Activated gamma-delta T cell treated with Interleukin-2 at 50 U/mL for 16 hours (primary cell): ENCODE measurements at places on chromosomes 1 and 21.

DNA sequence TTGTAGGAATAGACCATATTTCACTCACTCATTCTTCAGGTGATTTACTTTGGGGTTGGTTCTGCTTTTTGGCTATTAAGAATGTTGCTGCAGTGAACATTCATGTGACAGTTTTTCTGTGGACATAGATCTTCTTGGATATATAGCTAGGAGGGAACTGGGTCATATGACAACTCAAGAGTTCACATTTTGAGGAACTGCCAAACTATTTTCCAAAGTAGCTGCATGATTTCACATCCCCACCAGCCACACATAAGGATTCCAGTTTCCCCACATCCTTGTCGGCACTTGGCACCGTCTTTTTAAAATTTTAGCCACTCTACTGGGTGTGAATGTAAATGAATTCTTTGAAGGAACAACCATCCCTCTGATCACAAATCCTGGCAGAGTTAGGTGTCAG lies 126.0 kb downstream of the PRDM2 start:
- no peak for DNase-seq

DNA sequence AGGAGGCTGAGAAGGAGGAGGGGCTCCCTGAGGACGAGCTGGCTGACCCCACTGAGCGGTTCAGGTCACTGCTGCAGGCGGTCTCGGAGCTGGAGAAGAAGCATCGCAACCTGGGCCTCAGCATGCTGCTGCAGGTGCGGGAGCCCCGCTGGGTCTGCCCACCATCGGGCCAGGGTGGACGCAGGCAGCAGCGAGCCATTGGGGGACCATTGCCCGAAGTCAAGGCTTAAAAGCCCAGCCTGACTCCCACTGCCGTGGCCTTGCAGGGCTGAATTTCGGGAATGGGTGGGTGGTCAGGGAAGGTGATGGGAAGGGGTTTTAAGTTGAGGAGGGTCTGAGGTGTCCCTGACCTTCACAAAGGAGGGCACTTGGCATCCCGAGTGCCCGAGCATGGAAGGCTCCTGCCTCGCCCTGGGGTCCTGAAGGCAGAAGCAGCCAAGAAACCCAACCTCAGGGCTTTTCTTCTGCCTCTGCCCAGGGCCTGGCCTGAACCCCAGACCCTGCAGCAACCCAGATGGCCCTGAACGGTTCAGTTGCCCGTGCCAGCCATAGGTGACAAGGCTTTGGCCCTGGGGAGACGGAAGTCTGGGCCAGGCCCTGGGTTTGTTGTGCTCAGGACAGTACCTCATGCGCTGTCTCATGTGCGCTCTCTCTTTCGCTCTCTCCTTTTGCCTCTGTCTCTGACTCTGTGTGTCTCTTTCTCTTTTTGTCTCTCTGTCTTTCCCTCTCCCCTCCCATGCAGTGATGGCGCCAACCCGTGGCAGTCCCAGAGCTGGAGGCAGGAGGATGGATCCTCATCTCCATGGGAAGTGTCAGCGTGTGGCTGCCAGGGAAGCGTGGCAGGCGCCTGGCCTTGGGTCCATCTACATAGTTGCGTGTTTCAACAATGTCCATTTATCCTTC lies 6.2 kb downstream of the RNF187 start:
- no peak for DNase-seq

DNA sequence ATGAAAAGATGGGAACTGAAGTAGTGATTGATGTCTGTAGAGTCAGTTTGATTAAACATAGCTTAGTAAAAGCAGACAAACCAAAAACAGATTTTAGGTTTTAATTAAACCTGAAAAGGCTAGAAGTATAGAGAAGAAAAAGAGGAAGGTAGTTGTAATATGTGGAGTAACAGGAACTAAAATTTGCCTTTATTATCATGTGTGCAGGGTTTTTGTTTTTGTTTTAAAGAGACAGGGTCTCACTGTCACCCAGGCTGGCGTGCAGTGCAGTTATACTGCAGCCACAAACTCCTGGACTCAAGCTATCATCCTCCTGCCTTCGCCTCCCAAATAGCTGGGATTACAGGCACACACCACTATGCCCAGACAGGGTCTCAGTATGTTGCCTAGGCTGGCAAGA lies 6.0 kb downstream of the TOR1AIP1 start:
- DNase-seq, result no peak

DNA sequence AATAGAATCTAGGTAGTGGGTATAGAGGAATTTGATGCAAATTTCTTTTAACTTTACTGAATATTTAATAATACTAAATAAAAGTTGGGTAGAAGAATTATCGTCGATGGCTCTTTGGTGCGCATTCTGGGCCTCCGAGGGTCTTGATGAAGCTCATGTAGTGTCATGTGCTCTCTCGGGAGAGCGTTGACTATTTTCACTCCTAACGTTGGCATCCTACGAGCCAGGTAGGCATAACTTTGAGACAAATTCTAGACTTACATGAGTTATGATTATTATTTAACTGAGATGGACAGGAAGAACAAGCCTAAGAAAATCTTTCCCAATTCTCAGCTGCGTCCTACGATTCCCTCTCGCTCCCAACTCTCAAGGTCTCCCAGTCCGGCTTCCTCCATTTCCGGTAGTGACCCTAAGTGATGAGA lies 550 bp upstream of the PCAT6 start:
- DNase-seq, result no peak

DNA sequence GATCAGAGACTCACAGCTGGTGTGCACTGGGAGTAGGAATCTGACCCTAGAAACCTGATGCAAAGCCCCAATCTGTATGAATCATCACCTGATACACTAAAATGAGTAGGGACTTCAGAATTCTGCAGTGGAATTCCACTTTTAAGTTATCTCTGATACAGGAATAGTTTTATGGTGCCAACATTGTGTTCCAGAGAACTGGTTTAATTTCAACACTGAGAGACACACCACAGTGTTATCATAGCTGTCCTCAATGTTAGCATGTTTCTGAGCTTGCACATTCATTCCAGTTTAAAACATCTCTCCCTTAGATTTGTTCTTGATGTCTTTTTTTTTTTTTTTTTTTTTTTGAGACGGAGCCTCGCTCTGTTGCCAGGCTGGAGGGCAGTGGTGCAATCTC lies 7.1 kb downstream of the UTS2 start:
- no peak for DNase-seq
